ENCODE measurements at places on chromosomes 6 and 20.

GRCh38 chr6:129183681-129184301, 300.9 kb downstream of the LAMA2 start:
- no peak for DNase-seq

GRCh38 chr6:125307150-125307838, 5.5 kb upstream of the HDDC2 start:
- DNase-seq = no peak

GRCh38 chr20:63804308-63804636, 26.8 kb downstream of the ZBTB46 start:
- DNase-seq = no peak

DNA sequence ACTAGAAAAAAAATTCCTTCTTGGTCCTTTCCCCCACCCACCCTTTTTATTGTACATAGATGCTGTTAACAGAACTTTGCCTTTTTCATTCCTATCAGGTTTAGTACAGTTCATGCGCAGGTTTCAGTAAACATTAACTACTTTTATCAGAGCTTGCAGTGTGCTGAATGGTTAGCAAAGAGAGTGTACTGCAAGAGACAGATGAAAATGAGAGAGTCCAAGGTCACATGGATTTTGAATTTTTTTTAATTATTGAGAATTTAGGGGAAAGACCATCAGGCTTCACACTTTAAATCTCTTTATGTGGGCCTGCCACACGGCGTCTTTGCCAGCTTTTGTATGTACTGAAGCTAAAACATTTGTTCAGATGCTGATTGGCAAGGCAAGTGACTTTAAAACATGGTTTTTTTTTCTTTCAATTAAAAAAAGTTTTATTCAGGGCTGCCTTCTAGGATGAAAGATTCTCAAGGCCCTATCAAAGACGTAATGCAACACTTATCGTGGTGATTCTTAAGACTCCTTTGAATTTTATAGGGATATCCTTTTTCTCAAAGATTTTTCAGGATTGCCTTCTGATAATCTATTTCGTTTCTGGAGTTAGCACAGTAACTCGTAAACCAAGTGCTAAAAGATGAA, 32.2 kb downstream of the RREB1 start:
- DNase-seq = no peak

DNA sequence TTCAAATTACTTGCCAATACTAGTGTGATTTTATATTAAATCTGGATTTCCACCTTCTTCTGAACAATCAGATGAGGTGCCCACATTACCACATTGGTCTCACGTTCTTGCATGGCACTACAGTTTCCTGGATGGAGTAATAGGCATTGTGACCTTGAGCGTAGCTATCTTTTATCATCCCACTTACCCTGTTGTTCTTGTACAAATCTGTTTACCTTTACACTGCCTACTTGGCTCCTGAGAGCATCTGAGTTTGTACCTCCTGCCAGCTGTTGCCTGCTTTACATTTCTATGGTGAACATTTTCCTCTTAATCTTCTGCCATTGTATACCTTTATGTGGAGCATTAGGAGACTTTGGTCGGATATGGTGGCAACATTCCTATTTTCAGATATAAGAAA, 90.7 kb downstream of the AKAP7 start:
- DNase-seq = no peak

DNA sequence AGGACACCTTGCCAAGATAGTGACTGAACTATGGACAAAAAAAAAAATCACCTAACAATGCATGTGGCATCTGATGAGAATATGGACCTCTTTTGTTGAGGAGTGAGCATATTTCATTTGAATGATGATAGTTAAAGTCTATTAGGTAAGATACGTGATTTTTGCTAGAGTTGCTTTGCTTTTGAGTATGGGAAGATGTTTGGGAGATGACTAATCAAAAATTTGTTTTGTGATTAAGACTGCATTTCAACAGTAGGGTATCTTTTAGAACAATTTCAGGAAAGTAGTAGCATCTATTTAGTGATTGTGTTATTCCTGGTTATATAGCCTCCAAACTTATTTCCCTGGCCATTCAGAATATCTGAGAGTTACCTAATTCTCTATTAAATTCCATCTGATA, 878.6 kb upstream of the CITED2 start:
- DNase-seq = no peak

DNA sequence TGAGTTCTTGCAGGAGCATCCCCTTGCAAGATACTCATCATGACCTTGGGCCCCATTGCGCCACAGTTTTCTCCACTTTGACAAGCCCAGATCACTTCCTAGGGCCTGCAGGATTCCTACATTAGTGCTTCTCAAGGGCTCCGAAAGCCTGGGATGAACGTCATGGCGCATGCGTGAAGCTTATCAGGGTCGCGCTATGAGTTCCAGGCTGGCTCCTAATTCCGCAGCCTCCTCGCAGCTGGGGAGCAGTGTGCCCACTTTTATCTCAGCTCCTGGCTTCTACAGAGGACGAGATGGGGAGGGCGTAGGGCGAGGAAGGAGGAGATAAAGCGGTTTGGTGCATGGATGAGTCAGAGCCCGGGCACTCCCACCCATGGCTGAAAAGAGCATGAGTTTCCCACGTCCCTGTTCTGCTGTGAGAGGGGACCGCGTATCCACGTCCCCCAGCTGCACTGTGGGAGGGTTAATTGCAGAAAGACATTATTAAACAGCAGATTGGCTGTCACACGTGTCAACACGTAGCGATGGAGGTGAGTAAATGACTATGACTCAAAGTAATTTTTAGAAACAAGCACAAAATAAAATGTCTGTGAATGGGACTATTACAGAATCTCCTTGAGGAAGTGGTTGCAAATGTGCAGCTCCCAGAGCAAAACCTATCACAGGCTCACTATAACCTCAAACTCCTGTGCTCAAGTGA, 72.9 kb upstream of the DSP start:
- DNase-seq = no peak

DNA sequence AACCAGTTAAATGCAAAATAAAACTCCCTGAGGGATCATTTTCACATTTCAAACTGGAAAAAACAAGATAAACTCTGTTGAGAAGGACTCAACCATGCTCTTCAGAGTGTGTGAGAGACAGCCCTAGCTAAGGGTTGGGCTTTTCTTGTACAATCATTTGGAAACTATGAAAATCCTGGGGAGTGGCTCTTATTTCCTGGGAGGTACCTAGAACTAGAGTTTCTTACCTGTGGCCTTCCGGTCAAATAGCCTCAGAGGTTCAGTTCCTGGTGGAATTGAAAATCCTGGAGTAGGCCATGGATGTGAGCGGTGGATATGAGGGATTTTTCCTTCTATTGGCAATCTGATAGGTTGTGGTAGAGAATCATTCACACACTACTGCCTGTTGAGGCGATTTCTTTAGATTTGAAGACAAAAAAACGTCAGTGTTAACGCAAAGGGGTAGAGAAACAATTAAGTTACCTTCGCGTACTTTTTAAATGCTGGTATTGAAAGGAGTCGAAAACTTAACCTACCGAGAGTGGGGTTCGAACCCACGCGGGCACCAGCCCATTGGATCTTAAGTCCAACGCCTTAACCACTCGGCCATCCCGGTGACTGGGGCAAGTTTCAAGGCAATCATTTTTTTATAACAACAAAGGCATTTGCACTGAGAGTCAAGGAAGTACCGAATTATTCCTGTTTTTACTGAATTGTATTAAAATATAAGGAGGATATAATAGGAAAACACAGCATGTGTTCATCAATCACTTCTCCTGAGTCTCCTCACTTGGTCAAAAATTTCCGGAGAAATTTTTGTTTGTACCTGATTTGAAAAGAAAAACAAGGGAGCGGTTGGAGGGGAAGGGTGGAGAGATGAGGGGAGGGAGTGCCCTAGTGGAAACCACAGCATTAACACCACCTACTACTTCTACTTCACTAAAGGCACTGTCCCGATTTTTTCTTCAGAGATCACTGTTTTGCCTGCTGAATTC, 191.3 kb downstream of the OR2B2 start:
- no peak for DNase-seq

DNA sequence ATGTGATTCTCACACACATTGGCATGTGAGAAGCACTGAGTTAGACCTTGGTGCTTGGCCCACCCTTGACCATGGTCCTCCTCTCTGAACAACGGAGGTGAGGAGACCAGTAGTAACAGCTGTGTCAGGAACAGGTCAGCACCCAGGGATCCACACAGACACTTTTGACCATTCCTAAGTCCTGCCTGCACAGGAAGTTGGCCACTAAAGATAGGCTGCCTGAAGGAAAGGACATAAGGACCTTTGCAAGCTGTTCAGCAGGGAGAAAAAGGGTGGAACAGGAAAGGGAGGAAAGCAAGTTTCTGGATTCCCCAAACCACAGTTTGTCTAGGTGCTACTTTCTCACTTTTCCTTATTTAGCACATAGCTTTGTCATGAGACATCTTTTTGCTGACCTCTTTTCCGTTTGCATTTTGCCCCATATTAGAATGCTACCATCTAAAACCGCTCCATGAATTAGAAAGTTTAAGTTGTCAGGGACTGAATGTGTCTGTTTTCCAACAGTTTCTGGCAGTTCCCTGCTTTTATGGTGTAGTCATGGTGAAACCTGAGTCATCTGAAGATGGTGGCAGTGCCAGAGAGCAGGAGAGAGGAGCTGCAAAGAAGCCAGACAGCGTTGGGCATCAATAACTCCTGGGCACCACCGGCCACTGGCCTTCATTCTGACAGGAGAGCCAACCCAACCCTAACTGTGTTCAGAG, 1.1 kb upstream of the CD109 start:
- DNase-seq = no peak

DNA sequence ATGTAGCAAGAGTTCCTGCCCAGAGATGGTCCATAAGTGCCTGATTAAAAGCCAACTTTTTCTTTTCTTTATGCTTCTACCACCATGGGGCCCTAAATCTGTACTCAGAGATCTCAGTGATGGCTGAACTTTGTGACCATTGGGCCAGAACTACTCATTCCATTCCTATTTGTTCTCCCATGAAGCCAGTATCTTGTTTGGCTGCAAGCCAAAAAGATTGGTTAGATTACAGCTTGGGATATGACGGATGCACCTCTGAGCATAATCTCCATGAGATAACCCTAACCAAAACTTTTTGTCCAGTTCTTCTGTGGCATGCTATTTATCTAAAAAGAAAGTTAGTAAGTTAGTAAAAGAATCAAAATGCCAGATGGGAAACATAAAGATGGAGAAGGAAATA, 72.2 kb downstream of the PLCB4 start:
- no peak for DNase-seq

DNA sequence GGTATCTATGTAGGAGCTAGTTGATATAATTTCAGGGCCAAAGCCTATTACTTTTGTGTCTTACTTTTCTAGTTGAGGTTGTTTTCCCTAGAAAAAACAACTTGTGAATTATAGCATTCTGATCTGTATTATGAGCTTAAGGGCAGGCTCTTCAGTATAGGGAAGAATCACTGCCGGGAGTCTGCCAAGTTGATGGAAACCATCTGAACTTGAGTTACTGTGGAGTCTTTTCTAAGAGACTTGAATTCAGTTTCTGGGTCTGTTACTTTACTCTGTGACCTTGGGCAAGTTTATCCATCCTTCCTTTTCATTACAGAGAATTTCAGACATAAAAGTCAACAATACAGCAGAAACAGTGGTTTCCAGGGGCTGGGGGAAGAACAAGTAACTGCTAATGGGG, 2.1 kb upstream of the CASS4 start:
- DNase-seq = no peak

GRCh38 chr6:82415820-82416219, 52.2 kb downstream of the TPBG start:
- DNase-seq = no peak

DNA sequence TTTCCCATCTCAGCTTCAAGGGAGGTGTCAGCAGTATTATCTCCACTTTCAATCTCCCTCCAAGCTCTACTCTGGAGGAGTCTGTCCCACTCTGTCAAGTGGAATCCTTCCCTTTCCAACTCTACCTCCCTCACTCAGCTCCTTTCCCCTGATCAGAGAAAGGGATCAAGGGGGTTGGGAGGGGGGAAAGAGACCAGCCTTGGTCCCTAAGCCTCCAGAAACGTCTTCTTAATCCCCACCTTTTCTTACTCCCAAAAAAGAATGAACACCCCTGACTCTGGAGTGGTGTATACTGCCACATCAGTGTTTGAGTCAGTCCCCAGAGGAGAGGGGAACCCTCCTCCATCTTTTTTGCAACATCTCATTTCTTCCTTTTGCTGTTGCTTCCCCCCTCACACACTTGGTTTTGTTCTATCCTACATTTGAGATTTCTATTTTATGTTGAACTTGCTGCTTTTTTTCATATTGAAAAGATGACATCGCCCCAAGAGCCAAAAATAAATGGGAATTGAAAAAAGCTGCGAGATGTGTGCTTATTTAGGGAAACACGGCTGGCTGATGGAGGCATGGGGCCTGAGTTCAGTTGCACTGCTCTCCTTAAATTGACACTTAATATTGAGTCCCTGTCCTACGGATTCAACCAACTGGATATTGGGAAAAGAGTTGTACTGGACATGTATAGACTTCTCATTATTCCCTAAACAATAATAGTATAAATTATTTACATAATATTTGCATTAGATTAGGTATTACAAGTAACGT, 4.9 kb downstream of the TUBB start:
- no peak for DNase-seq

DNA sequence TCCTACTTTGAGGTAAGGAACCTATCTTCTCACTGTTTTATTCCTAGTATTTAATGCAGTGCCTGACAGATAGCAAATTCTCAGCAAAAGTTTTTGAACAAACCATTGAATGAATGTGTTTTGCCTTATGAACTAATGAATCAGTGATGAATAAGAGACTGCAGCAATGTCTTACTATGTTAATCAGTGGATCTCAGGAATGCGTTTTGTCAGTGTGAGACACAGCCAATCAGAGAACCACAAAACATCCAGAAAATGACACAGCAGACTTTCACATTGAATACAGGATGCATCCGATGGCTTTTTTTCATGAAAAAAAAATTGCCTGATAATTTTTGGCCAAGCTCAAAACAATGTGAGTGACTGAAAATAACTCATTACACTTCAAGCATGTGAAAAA, 270.5 kb downstream of the BMP2 start:
- DNase-seq = no peak

GRCh38 chr6:12009180-12009685, 2.9 kb upstream of the HIVEP1 start:
- no peak for DNase-seq

GRCh38 chr6:111502154-111502553, 19.1 kb upstream of the REV3L start:
- DNase-seq = no peak

DNA sequence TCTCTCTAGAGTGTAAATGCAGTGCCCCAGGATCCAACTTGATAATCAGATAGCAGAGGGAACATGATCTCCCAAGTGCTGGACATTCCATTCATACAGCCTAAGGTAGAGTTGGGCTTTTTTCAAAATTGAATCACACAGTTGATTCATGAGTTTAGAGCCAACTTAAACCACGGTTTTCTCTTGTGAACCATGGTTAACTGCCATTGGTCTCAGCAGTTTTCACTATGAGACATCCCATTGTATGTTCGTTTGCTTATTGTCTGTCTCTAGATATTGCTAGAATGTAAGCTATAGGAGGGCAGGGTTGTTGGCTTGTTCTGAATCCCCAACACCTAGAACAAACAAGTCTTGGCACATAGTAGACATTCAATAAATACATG, 37.2 kb upstream of the TAF8 start:
- no peak for DNase-seq

Measured in left renal pelvis (tissue), 4 donors.